H1 (cell line): ENCODE measurements at places on chromosomes 16 and 17. TPM values are rescaled to one million over a fixed set of nuclear protein-coding genes. Genes with fewer than 3 reads are reported as not detected.

GRCh38 chr16:82880346-82880745, 253.6 kb downstream of the CDH13 start:
- DNase-seq, result no peak

- no peak for DNase-seq
Measured at GRCh38 chr16:12150600-12150999, 174.1 kb downstream of the SNX29 start.

GRCh38 chr16:9903-10665, 43.3 kb downstream of the POLR3K start:
- no peak for DNase-seq

DNA sequence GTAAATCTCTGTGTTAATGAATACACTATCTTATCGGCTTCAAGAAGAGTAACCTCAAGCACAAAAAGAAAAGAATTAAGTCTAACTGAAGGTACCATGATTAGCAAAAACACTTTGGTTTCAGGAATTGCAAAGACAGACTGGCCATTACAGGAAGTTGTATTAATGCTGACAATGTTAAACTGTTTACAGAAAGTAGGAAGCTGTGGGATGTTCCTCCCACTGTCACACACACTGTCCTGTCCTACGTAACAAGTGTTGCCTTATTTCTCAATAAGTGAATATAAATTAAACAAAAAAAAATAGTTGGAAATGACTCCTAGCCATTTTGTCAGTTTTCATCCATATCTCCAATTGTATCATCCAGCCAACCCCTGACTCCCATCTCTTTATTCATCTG, 8.6 kb downstream of the GNA13 start:
- DNase-seq, result no peak

DNA sequence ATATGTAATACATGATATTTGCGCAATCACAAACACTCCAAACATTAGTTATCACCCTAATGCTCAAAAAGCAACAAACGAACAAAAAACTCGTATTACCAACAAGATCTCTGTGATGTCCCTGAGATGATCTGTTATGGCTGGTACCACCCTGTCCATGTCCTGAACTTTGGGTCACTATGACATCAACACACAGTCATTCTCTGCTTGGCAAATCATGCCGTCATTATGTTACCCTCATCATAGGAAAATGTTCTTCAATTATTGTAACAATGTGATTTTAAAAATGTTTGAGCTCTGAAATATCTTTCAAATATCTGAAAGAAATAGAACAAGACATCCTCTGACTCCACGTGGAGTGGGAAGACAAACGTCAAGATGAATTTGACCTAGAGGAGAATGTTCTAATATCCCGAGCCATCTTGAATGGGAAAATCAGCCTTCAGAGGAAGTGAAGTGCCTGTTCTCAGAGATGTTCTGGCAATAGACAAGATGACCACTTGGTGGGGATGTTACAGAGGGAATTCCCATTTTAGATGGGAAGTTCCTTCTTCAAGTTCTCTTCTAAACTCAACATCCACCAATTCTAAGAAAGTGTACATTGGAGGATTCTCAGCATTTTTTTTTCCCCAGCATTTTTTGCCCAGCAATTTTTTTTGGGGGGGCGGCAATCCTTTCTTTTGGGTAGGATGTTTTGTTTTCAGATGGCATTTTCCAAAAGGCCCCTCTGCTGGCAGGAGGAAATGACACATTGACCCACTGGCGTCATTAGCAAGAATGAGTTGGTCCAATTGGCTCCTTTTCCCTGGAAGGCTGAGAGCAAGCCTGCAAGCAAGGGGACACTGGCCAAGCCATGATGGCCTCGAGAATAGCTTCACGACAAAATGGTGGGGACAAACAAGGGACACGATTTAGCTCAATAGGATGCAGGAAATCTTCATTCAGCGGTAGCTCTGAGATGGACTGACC, 3.7 kb upstream of the HSD17B2 start:
- no peak for DNase-seq

GRCh38 chr17:2904135-2904534, 107.9 kb downstream of the RAP1GAP2 start:
- DNase-seq, result no peak

Gene BCKDK
- total RNA-seq, result 49.6 and 51.5 TPM in 2 replicates

- DNase-seq, result no peak
Measured at GRCh38 chr16:69932691-69933392, 18.3 kb upstream of the CLEC18A start.

GRCh38 chr17:2995377-2995776, 68.0 kb downstream of the OR1D5 start:
- no peak for DNase-seq

DNA sequence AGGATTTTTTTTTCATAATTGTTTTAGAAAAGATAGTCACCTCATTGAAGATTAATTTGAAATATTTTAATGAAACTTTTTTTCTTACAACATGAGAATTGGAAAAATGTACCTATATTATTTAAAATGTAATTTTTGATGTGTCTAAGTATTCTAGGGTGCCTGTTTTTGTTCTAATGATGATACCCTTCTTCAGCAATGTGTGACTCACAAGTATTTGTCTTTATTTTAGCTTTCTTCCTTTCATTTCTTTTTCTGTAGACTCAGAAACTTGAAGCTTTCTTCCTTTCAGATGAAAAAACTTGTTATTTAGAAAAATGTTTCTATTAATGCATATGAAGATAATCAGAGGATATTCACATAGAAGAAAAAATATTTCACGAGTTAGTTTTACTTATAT, 231.8 kb downstream of the BCAS3 start:
- no peak for DNase-seq

- no peak for DNase-seq
Measured at GRCh38 chr16:3485097-3485745, 10.1 kb downstream of the C16orf90 start.

DNA sequence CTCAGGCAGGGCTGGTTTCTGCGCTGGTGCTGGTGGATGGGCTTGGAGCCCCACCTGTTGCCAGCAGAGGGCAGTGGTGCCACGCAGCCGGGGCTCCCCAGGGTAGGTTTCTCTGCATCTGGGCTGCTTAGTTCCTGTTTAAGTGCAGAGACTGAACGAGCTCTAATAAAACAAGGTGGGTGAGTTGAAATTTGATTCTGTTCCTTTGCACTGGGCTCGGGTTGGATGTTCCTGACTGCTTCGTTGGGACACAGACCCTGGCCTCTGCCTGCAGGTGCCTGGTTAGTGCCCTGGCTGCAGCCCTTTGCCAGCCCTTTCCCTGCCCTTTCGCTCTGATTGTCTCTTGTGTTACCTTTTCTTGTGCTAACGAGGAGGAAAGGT, 30.0 kb downstream of the TBCD start:
- peak; percentile 19 for DNase-seq

DNA sequence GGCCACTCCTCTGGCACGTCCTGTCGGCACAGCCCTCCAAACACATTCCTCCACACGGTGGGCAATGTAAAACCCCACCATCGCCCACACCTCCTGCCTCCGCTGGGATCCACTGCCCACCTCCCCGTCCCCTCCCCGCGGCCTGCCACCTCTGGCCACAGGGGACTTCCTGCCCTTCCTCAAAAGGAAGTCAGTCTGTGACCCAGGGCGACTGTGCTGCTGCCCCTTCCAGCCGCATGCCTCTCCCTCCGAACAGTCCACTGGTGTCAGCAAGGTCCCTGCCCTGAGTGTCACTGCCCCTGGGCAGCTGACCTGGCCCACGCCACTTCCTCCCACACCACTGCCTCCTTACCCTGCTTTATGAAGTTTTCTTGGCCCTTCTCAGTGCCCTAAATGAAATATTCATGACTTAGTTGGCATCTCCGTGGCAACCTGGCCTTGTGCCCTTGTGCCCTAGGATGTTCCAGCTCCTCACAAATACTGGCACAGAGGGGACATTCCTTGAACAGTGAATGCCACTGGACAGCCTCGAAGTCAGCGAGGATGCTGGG, 2.0 kb downstream of the PLD6 start:
- no peak for DNase-seq

DNA sequence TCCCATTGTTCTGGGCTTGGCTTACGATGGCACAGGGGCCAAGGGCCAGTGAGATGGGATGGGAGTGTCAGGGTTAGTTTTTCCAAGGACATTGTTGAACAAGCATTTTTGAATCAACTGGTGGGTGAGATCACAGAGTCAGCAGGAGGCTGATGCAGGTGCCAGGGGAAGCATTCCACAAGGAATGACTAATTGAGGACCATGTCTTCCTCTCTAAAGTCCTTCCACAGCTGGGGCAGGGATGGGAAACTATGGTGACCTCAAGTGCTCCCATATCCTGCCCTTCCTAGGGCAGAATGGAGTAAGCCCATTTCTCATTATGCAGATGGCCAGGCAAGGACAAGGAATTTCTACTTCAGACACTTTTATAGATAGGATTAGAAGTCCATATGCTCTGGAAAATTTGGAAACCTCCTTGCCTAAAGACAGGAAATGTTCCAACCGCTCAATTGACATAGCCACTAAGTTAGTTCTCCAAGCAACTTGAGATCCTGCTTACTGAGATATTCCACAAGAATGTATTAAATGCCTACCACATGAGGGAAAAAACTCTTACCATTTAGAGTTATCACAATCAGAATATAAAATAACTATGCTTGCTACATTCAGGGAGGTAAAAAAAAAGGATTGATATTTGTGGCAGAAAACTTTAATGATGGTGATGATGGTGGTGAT, 21.2 kb upstream of the ENGASE start:
- no peak for DNase-seq

Gene MYO15A
- total RNA-seq, result 1.5 and 1.6 TPM in 2 replicates

Gene WFDC1
- 1.1 and 1.6 TPM in 2 replicates for total RNA-seq

Gene FBXW10
- not detected in 2 replicates for total RNA-seq

- DNase-seq, result peak; percentile 82
Measured at GRCh38 chr16:88681084-88681680, 5.1 kb downstream of the SNAI3 start.

Gene LRRC75A
- total RNA-seq, result 7.2 and 9.9 TPM in 2 replicates

Gene KRT36
- not detected in 2 replicates for total RNA-seq

DNA sequence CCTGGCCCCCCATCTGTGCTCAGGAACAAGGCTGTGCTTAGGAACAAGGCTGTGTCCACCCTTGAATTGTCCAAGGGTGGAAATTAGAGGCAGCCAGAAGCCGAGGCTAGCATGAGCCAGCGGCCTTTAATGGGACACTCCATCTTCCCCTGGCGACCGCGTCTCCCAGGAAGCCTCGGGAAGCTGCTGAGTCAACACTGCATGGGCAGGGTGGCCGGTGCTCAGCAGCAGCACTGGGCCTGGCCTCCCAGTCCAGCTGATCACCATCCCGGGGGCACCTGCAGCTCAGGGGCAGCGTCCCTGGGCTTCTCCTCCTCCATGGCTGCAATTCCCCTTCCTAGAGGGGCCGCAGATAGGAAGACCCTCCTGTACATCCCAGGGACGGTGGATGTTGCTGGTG, 180.8 kb downstream of the ENGASE start:
- DNase-seq, result no peak

Gene ABCC12
- not detected in 2 replicates for total RNA-seq

GRCh38 chr16:30395155-30395991, at the start of gene ZNF48:
ZNF48 (plus strand) TSS chr16:30395420; CDS start chr16:30395795, 375 bp downstream.
- peak; percentile 89 for DNase-seq

- peak; percentile 61 for DNase-seq
Measured at GRCh38 chr17:19762515-19762961, 14.4 kb upstream of the ALDH3A1 start.

Gene PRRT2
- total RNA-seq, result 12.8 and 16.6 TPM in 2 replicates
